NCI-H1092 treated with DMSO at 0.1 percent for 48 hours (cell line): ENCODE measurements at places on chromosomes 5 and 9.

- no peak for DNase-seq
Observed at GRCh38 chr9:72809586-72809985, 143.3 kb downstream of the ALDH1A1 start.

- no peak for DNase-seq
Observed at GRCh38 chr9:137455359-137455991, 3.7 kb downstream of the NSMF start.

DNA sequence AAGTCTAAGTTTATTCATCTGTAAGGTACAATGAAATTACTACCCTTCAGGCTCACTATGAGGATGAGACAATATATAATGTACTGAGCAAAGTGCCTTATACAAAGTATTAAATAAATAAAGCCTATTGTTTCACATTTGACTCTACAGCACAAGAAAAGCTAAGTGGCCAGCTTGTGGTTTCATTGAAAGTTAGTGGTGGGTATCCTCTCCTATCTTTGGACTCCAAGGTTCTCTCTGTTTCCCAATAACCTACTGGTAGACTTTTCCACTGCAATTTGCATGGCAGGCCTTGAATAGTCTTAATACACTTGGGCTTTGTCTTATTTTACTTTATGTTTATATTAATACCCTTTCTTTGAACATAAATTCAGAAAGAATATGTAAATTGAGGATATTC lies 262.7 kb downstream of the DEPDC1B start:
- no peak for DNase-seq

GRCh38 chr9:104983491-104983890 lies 55.5 kb upstream of the ABCA1 start:
- DNase-seq, result no peak

- DNase-seq, result no peak
Observed at GRCh38 chr9:134670042-134670525, 28.5 kb downstream of the COL5A1 start.

GRCh38 chr9:106862821-106863720 lies at the start of gene ZNF462:
TSS of gene ZNF462 (plus strand) at chr9:106863166. CDS start at chr9:106923384, 60,218 bp downstream.
- DNase-seq, result peak; percentile 80

GRCh38 chr5:79759436-79759835 lies 69.8 kb downstream of the CMYA5 start:
- no peak for DNase-seq

GRCh38 chr9:99307851-99308250 lies 85.8 kb downstream of the SEC61B start:
- DNase-seq, result no peak

DNA sequence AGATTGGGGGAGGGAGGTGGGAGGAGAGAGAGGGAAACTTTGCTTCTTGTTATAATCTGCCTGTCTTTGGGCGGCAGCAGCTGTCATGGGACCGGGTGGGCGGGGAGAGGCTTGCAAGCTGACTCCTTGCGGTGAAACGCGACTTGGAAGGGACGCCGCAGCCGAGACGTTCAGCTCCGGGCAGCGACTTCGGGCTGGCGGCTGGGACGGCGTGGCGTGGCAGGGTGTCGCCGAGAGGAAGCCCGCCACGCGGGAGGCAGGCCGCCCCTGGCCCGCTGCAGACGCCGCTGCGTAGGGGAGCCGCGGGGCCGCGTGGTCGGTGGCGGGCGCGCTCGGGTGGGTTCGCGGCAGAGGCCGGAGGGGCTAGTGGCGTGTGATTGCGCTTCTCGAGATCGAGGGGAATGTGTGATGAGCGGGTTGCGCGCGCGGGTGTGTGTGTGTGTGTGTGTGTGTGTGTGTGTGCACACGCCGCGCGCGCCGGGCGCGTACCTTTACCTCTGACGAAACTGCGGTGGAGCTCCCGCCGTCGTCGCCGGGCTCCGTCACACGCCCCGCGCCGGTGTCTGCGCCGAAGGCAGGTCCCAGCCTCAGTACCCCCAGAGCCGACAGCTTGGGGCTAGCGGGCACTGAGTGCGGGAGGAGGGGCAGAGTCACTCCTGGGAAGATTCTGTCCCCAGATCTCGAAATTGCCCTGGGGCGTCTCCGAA lies 1.7 kb downstream of the PPARGC1B start:
- no peak for DNase-seq

DNA sequence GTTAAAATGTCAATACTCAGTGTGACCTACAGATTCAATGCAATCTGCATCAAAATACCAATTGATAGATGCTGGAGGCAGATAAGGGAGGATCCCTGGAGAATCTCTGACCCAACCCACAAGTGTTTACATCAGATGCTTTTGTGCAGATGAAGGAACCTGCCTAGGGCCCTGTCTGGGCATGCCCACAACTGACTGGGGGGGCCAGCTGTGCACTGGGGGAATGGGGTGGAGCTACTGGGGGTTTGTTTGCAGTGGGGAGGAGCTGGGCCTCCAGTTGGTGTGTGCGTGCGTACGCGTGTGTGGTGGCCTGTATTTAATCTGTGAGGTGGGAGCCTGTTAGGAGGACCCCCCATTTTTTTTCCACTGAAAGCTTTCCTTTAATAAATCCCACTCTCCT lies 244.9 kb downstream of the TRIM36 start:
- DNase-seq, result no peak

DNA sequence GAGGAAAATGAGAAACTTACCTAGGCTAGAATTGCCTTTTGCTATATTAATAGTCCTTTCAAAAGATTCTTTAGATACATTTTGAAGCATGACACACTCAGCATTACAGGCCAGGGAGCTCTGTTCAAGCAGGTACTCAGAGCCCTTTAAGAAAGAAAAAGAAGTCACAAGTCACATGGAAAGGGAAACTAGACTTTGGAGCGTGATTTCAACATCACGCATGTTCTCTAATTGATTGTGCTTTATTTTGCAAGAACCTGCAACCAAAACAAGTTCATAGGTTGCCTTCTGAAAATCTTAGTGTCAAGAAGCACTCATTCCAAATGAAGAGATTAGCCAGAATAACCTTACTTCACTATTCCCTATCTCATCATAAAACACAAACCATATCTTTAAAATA lies 103.8 kb downstream of the MPDZ start:
- no peak for DNase-seq

DNA sequence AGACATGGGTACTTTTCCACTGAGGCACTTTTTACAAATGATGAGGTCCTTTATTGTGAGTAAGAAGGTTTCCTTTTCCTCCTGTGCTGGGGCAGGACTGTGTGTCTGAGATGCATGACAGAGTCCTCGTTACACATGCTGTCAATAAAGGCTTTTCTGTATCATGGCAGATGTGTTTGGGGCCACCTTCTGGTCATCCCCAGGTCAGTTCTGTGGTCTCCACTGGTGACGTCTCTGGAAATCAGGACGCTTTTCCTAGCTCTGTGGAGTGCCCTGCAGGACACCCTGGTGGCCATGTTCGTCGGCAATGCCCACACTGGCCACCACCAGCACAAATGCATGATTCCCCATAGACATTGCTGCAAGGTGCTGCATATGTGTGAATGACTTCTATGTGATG lies 2.8 kb downstream of the CMBL start:
- peak; percentile 22 for DNase-seq

GRCh38 chr5:68344447-68345111 lies 129.0 kb downstream of the PIK3R1 start:
- no peak for DNase-seq

DNA sequence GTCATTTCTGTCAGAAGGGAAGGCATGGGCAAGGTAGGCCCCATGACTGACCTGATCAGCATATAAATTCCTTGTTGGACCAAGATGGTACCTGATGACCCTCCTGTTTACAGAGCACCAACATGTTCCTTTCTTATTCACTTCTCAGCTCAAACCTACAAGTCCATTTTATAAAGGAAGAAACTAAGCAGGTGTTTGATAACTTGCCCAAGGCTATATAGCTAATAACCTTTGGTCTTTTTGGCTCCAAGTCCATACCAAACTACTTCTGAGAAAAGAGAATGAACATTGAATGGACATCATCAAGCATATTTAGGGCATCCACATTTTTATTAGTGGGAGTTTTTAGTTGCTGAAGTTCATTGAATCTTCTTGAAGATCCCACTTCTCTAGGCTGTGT lies 125.2 kb downstream of the GALNT10 start:
- DNase-seq, result no peak

- DNase-seq, result peak; percentile 76
Observed at GRCh38 chr5:51632793-51633192, 249.5 kb downstream of the ISL1 start.

GRCh38 chr5:180141068-180141660 lies 67.8 kb downstream of the RASGEF1C start:
- DNase-seq, result no peak

- DNase-seq, result no peak
Observed at GRCh38 chr5:68884144-68884754, 209.6 kb upstream of the SLC30A5 start.

- no peak for DNase-seq
Observed at GRCh38 chr5:135232958-135233357, 166.1 kb downstream of the MACROH2A1 start.

DNA sequence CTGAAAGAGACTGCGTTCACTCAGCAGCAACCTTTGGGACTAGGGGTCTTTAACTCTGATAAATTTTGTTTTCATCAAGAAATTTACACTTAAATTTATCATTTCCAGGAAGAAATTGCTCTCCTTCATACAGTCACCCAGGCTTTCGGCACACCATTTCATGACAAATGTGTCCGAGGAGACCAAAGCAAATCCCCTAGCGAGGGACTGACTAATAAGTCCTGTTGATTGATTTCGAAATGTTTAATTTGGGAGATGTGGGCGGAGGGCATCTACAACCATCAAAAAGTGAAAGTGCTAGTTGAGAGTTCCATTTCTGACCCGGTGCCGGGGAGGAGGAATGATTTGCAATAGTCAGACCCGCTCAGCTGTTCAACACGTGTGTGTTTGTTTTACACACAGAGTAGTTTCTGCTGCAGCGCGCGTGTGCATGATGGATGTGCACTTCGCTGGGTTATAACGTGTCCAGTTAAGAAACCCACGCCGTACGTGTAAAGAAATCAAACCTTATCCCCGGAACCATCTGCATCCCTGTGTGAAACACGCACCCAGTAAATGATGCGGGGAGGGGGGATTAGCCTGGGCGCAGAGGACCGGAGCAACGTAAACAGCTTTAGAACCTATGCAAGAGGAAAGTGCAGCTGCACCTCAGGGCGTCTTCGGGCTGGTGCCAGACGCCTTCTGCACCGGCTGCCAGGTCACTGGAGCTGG lies 845 bp upstream of the NR4A3 start:
- peak; percentile 64 for DNase-seq

GRCh38 chr9:131403493-131403773 lies 9.5 kb downstream of the PRRC2B start:
- no peak for DNase-seq

DNA sequence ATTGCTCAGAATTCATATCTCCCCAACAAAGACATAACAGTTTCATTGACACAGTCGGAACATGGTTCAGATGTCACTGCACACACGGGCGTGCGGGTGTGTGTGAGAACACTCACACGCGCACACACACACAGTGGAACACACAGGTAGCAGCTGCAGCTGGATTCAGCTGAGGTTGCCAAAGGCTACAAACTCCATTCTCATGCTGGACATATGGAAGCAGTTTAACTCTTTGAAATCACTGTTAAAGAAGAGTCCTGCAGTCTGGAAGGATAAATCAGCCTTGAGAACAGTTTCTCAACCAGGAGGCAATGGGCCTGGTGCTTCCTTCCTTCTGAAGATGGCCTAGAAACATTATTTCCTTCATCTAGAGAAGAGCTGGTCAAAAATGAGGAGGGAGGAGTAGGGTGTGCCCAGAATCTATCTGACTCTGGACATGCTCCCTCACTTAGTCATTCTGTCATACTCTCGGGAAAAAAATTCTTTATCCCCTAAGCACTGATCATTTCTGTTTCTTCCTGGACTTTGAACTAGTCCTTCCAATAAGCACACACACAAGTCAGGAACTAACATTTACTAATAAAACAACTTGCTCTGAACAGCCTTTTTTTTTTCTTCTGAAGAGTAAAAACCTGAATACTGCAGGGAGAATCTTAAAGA lies 160.6 kb downstream of the ZDHHC21 start:
- peak; percentile 92 for DNase-seq

DNA sequence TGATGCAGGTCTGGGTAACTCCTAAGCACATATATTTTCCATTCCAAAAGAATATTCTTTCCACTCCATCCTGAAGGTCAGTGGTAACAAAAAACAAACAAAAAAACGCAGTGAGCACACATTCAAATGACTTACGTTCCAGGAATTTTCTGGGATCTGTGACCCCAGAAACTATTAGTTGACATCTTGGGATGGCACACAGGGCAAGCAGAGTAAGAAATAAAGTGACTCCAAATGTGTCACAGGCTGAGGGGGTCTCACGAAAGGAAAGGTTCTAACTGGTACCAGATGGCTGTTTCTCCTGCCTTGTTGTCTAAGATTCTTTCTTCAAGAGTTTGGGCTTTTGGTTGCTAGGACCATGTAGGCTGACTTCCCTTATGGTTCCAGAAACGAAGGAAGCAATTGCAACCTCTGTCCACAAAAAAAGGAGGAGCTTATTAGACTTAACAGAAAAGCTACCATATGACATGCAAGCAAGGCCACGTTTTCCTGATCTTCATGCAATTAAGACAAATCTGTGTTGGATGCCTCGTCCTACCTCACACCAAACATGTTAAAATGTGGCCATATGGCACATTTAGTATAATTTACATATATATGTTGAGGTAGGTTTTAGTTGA lies 32.7 kb downstream of the PTGS1 start:
- no peak for DNase-seq

- no peak for DNase-seq
Observed at GRCh38 chr9:131675437-131676022, 64.3 kb downstream of the RAPGEF1 start.

DNA sequence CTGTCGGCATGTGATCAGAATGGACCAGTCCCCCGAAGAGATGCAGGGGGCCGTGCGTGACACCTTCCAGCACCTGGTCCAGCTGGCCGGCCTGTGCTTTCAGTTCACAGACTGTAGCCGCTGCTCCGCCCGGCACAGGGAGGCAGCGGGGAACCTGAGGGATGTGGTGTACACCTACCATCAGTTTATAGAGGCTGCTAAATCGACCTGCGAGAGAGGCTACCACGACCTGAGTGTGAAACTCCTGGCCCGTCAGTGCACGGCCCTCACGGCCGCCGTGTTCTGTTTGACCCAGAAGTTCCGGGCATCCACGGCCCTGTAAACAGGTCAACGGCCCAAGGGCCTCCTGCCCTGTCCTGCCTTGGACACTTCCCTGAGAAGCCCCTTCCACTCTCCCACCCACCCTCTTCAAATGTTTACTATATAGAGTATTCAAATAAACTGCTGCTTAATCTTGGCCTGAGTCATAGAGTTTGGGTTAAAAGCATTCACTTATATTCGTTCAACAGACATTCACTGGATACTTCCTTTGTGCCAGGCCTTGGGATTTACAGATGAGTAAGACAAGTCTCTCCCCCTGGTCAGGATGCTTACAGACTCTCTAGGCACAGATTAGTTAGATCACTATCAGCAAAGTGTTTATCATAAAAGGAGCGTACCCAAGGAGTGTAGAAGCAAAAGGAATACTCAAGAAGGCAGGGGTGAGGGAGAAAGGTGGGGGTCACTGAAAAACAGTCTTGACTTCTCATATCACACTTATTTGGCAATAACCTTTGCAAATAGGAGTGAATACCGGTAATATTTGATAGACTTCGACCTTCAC lies 6.9 kb upstream of the TRMT10B start:
- DNase-seq, result no peak
